ENCODE measurements at places on chromosomes 1 and 21. TPM values are rescaled to one million over a fixed set of nuclear protein-coding genes. Genes with fewer than 3 reads are reported as not detected.

The CFH gene
- 22.9 TPM for total RNA-seq

The TSSK3 gene
- total RNA-seq = 0.64 TPM

The PRDM16 gene
- total RNA-seq = 13.4 TPM

The FCRL6 gene
- total RNA-seq = 0.13 TPM

The PBX1 gene
- 2.9 TPM for total RNA-seq

The HUNK gene
- total RNA-seq = under 0.01 TPM

The PACC1 gene
- total RNA-seq = 16.0 TPM

The OR2W3 gene
- not detected for total RNA-seq

The C1orf115 gene
- 1.3 TPM for total RNA-seq

The AJAP1 gene
- 0.26 TPM for total RNA-seq

The DCST1 gene
- total RNA-seq = not detected

The ETS2 gene
- total RNA-seq = 153 TPM

The LRRC71 gene
- not detected for total RNA-seq

The ELF3 gene
- total RNA-seq = 66.1 TPM

The LIN28A gene
- not detected for total RNA-seq

The BSND gene
- total RNA-seq = not detected

The GBP7 gene
- total RNA-seq = not detected
